ENCODE measurements at places on chromosomes 12 and 14.
A peak's percentile ranks its signal among the peaks of the same experiment; 100 is the strongest.

- peak; percentile 19 for DNase-seq
Measured at GRCh38 chr14:20848316-20848954, 42.8 kb upstream of the RNASE3 start.

DNA sequence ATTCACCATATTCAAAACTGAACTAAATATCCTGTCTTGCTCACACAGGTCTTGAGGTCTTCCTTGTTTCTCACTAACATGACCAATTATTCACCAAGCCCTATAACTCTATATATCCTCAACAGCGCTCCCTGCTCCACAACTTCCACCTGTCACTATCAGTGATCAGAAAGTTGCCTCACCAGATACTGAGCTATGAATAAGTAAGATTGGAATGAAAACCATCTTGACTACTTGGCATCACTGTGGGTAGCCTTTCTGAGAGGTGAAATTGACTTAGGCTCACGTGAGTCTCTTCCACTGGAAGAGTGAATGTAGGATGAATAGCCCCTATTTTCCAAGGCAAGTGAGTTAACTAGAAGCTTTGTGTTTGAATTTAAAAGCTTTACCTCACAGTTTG is 167.1 kb downstream of the PIK3C2G start:
- DNase-seq = no peak

DNA sequence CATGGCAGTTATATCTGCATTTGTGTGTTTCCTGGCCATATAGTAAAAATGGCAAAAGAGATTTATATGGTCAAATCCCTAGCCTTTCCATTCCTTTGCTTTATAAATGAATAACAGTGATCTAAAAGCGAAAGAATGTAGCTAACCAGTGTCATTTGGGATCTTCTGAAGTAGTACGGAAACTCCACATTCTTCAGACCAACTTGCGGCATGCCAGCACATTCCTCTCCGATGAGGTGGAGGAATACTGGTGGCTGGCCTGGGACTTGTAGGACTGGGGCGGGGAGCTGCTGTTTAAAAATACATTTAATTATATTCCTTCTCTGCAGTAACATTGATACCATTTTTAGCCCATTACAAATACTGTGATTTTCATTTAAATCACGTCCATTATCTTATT is 85.3 kb downstream of the SAMD4A start:
- peak; percentile 96 for DNase-seq

DNA sequence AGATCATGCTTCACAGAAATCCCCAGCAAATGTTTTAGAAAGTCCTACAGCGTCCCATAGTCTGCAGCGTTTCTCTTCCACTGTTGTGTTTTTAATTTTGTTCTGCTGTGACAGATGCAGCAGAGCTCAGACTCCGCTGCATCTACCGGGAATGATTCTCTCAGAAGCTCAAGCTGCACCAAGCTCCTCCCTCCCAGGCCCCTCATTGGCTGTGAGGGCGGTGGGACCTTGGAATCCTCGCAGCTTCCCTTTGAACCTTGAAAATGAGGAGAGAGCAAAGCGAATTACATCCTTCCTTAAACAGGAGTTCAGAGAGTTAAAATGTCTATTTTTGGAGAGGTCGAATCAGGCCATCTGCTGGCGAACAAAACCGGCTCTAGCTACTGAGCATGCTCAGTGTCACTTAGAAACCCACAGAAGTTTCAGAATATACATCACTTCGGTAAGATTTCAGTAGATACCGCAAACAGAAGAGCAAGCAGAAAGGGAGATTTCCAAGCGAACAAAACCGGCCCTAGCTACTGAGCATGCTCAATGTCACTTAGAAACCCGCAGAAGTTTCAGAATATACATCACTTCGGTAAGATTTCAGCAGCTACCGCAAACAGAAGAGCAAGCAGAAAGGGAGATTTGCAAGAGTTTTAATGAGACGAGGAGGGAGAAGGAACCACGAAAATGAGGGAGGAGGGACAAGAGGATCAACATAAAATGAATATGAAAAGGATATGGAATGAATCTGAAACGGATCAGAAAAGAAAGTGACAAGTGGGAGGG is at the start of gene ABCD2:
Gene ABCD2 (minus strand): TSS at position 144 of the 774 bp plus-strand sequence. CDS start 188 bp downstream, outside the sequence.
- peak; percentile 31 for DNase-seq

DNA sequence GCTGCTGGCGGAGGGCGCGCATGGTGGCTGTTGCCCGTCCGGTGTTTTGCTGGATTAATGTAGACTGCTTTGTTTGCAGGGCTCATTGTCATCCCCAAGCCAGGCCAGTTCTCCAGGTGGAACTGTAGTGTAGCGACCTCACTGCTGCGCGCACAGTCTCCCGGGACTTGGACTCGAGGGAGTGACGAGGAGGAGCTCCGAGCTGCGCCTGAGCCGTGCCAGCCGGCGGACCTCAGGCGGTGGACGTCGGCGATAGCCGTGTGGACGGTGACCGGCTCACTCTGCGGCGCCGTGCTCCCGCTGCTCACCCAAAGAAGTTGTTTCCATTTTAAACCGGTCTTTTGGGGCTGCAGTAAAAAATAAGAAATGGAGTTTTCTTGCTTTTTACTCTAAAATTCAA is 82.2 kb downstream of the MOK start:
- no peak for DNase-seq

GRCh38 chr12:96395236-96395635 is 5.0 kb downstream of the CDK17 start:
- no peak for DNase-seq

GRCh38 chr12:56658921-56659320 is 13.1 kb upstream of the ATP5F1B start:
- DNase-seq = no peak

DNA sequence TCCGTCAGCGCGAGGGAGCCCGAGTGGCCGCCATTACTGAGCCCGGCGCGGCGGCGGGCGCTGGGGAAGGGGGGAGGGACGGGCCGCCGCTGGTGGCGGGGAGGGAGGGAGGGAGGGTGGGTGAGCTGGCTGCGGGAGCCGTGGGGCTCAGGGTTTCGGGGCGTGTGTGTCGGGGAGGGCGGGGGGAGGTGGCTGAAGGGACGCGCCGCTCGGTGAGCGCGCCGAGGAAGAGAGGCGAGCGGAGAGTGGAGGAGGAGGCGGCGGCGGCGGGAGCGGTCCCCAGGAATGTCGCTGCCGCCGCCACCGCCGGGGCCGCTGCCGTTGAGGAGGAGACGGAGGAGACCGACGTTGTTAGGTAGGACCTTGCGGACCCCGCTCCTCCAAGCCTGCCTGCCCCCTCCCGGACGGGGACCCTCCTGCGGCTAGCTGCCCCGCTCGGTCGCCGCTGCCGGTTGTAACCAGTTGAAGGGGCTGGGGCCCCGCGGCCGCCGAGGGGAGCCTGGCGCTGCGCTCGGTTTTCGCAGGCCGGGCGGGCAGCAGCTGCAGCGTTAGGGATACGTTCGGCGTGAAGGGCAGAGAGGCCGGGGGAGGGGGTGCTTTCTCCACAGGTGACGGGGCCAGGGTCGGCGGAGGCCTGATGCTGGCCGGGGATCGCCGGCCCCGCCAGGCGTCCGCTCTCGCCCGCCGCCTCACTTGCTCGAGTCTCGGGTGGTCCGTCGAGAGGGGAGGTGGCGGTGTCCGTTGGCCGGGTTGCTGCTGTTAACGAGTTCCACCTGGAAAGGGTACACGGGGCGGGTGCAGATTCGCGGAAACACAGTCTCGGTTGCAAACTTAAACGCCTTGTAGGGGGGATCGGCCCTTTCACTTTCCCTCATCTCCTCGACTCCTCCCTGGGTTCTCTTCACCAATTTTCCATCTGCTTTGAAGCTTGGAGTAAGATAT is at the start of gene ARHGAP5:
Gene ARHGAP5 (plus strand): TSS at position 224 of the 942 bp plus-strand sequence. CDS start 13,366 bp downstream, outside the sequence.
- peak; percentile 90 for DNase-seq

DNA sequence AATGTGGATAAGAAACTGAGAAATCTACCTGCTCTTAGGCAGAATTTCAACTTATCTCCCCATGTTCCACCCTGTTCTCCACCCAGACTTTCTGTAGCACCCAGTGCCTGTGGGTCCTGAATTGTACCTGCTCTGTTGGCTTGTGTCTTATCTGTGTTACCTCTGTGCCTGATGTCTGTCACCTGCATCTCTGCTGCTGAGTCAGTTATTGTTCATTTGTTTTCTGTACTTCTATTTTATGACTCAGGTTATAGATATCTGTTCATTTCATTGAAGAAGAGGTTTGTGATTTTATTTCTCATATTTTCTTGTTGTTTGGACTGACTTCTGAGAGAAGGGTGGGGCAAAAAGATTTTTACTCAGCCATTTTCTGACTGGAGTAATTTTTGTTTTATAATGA is 11.7 kb downstream of the SOCS4 start:
- no peak for DNase-seq

- DNase-seq = peak; percentile 75
Measured at GRCh38 chr12:1630133-1630826, 1.2 kb downstream of the WNT5B start.

DNA sequence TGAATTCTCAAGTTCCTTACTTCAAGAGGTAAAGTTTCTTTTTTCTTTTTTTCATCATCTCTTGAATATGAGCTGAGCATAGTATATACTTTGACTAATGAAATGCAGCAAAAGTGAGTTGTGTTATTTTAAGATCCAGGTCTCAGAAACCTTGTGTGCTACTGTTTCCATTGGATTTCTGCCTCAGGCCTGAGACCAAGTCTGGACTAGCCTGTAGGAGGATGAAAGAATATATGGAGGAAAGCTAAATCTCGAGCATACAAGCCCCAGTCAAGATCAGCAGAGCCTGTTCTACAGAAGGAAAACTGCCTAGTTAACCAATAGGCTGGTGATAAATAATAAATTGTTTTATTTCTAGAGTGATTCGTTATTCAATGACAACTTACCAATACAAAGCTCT is 652.5 kb downstream of the C12orf50 start:
- no peak for DNase-seq

DNA sequence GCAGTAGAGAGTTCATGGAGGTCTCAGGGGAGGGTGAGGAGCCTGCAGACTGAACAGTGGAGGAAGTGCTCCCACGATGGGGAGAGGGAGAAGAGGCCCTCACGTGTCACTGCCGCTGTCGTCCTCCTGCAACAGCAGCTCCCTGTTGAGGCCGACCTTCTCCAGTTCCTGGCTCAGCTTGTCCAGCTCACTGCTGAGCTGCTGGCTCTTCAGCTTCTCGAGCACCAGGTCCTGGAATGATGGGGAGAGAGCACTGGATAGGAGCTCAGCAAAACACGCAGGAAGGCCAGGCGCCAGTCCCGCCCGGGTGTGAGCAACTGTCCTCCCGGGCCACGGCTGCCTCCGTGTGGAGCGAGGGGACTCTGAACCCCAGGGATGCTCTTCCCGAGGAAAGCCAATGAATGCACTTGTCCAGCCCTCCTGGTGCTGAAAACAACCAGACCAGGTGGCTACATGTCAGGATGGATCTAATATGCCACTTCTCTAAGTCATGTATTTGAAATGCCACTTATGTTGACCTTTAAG is 65.3 kb upstream of the GPR68 start:
- DNase-seq = no peak

- no peak for DNase-seq
Measured at GRCh38 chr14:72925171-72925759, 999 bp upstream of the DCAF4 start.

DNA sequence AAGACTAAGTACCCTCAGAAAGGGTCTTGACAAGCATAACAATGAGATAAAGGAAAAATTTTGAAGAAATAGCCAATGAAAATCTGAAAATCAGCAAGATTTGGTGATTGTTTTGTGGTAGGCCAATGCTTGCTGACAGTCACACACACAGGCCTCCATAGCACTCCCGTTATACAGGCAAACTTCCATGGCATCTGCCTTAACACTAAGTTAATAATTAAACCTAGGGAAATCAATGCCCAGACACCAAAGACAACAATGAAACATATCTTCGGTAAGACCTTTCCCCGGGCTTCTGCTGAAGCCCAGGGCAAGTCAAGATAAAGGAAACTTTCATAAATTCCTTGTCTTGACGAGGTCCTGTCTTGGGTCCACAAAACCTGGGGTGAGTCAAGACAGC is 18.6 kb upstream of the RERGL start:
- DNase-seq = no peak

All from stomach (tissue), 19 donors.